ENCODE measurements at places on chromosomes 2 and 18. TPM values are rescaled to one million over a fixed set of nuclear protein-coding genes. Genes with fewer than 3 reads are reported as not detected.

The CFAP65 gene
- total RNA-seq: 2.0 TPM

- DNase-seq: no peak
Observed at GRCh38 chr18:45845410-45845809, 19.9 kb downstream of the SIGLEC15 start.

DNA sequence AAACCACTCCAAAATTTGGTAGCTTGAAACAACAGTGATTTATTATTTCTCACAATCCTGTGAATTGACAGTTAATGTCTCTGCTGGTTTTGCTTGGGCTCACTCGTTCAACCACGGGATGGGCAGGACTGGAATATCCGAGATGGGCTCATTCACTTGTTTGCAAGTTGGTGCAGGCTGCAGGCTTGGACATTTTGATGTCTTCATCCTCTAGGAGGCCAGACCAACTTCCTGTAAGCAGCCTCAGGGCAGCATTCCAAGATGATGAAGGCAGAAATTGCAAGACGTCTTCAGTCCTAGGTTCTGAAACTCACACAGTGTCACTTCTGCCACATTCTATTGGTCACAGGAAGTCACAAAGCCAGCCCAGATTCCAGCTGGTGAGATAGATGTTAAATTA is 47.1 kb downstream of the GPR39 start:
- DNase-seq: no peak

DNA sequence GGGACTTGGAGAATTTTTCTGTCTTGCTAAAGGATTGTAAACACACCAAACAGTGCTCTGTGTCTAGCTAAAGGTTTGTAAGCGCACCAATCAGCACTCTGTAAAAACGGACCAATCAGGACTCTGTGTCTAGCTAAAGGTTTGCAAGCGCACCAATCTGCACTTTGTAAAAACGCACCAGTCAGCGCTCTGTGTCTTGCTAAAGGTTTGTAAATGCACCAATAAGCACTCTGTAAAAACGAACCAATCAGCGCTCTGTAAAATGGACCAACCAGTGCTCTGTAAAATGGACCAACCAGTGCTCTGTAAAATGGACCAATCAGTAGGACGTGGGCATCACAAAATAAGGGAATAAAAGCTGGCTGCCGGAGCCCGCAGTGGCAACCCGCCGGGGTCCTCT is 16.5 kb downstream of the ABI2 start:
- DNase-seq: no peak

The C2orf15 gene
- 0.61 TPM for total RNA-seq

DNA sequence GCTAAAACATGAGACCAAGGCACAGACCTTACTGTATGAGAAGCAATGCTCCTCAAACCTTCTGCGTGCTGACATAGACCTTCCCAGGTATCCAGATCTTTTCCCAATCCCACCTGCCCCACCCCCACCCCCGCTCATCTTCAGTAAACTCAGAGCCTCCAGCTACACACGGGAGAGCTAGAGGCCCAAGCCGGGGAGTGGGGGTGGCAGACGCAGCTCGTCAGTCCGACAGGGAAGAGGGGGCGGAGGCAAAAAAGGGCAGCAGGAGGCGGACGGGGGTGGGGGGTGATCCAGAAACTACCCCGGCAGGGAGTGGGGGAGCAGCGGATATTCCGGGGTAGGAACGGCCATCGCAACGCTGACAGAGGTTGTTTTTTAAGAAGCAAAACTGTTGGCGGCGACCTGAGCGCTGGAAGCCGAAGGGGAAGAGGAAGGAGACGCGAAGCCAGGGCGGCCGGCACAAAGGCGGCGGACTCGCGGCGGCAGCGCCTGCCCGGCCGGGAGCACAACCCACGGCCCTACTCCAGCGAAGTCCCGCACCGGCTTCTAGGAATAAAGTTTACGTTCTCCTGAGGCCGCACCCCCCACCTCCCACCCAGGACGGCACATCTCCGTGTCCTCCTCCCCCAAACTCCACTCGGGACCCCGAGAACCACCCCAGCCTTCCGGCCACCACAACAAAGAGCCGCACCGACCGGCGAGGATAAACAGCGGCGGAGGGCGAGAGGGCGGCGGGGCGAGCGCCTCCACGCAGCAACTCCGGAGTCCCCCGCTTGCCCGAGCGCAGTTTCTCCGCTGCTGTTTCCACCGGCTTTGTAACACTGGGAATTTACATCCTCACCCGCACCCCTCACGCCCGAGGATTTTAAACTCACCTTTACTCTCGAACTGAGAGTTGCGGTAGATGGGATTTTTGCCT is 722 bp downstream of the BAZ2B start:
- DNase-seq: peak; percentile 91

The TRABD2A gene
- total RNA-seq: 51.8 TPM

DNA sequence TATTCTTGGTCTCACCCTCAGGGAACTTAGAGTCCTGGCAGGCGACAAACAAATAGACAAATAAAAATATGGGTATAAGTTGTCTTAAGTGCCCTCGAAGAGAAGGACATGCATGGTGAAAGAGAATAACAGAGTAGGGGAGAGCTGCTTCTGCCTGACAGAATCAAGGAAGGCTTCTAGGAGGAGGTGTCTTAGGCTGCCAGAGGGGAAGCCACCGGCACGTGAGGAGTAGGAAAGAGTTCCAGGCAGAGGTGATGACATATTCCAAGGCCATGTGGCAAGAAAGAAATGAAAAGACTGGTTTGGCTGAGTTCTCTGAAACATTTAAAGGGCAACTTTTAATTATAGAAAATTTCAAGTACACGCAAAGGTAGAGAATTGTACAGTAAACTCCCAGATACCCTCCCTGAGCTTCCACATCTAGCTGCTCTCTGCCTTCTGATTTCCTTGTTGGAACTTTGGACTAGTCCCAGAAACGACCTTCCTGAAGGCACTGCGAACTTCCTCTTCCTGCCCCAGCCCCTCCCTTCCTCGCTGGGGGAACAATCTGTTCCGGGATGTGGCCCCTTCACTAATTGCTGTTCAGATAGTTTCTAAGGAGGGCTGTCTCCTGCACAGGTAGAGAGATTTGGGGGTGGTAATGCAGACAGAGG is 91.7 kb downstream of the DYSF start:
- DNase-seq: no peak

DNA sequence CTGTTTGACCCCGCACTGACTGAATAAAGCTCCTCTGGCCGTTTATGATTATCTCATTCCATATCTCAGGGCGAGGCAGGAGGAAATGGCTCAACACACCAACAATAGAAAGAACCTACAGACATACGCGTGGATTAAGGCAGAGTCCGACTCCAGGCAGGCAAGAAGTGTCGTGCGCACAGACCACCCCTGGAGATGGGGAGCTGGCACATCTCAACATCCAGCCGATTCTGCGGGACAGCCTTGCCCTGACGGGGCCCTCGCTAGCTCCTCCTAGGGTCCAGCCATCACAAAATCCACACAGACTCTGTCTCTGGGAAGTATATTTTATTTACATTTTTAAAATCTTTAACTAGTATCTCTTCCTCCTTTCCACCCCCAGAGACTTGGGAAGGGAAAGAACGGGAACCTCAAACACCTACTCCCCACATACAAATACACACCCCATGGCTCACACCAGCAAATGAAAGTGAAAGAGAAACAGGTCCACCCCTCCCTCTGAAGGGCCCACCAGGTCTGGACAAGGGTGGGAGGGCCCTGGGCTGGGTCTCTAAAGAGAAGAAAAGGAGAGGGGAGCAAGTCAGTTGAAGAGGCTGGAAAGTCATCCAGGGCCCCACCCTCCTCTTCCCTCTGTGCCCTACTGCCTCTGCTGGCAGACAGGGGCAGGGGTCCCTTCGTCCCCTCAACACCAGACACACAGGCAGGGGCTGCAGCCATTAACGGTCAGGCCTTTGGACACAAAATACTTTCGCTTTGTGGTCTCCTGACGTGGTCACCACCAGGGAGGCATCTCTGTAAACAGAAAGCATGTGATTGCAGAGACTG is 3.2 kb downstream of the GPBAR1 start:
- peak; percentile 34 for DNase-seq

DNA sequence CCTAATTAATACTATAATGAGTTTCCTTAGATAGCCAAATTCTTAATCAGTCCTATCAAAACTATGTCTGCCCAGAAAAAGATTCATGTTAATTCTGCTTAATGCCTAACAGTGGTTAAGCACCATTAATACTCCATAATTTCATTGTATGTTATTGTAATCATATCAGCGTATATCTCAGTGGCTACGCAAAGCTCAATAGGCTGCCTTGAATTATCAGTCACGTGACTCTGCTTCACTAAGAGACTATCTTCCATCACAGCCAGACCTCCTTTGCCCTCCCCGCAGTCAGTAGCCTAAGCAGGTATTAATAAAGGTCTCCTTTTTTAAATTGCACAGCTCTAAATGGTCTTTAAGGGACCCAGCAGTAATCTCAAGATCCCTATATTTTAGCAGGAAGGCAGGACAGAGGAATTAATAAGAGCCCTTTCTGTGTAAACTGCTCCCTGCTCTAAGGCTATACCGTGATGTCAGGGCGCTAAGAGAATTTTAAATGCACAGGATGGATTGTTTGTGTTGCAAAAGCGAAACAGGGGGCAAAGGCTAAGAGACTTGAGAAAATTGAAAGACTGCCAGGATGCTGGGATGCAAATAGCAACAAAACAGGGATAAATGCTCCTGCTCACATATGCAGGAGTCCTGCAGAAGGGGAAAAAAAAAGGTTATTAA is 215.6 kb upstream of the POU3F3 start:
- DNase-seq: no peak

The SLC8A1 gene
- 12.8 TPM for total RNA-seq

DNA sequence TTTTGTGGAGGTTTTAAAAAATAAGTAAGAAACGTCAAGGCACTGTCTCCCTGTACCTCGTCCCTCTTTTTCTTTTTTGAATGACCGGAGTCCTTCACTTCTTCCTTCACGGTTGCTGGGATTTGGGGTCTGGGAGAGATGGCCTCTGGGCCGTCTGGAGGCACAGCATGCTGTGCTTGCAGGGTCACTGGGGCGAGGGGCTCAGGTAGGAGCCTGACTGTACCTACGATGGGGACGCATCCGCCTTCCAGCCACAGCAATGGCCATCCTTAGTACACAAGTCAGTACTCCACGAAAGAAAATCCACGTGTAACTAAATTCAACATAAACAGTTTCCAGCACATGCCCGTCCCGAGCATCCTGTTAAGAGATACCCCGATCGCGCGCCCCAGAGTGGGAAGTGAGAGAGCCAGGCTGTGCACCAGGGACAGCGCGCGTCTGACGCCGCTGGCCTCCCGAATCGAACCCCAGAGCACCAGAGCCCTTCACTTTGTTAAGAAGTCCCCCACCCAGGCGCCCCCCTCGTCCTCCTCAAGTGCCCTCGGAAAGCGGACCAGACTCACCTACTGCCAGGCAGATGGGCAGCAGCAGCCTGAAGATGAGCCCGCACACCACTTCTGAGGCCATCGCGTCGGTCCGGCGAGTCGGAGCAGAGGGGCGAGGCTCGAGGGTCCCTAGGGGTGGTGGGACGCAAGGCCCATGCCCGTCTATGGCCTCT is 1.2 kb downstream of the PIEZO2 start:
- no peak for DNase-seq

GRCh38 chr2:107812006-107812405 is 14.7 kb upstream of the RGPD4 start:
- DNase-seq: no peak

DNA sequence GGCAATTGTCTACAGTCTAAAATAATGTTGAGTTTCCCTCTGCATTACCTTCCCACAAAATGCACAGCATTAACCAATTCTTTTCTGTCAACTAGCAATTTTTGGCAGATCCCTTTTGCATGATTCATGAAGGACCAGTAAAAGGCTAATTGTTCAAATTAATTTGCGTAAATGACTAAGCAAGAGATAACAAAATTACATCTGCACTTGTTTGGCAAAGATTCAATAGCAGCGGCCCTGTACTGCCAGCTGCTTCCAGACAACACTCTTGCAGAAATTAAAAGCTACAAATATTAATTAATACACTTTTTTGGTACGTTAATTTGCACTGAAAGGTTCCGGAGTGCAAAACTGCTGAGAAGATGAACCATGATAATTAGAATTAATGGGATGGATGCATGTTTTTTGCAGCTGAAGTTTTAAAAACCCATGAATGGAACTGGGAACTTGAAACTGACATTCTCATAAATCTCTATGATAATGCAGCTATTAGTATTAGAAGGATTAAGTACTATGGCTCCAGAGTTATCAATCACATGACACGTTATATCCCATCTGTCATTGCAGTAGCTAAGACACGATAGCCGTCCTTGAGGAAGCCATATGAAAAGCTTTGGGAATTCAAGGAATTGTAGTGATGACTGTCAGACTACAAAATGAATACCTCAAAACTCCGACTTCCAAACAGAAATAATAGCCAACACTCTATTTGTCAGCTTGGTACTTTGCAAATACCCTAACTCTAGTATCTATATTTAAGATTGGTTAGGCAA is 1268.3 kb upstream of the ACVR2A start:
- no peak for DNase-seq

GRCh38 chr2:13669607-13670006 is 952.9 kb downstream of the TRIB2 start:
- no peak for DNase-seq

- DNase-seq: no peak
Observed at GRCh38 chr2:85803704-85804425, 50.1 kb downstream of the ATOH8 start.

DNA sequence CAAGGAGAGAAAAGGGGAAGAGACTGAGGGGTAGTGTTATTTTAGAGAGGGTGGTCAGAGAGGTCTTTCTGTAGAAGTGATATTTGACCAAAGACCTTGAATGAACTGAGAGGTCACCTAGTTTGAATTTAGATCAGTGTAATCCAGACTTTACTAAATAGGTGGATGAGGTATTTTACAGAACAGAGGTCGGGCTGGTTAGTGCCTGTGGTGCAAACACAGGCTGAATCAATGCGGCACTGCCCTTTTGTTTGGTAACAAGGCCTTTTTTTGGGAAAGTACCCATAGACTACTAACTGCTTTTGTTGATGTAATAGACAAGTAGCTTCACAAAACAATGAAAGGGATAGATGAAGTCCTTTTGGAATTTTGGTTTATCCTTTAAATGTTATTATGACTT is 15.9 kb downstream of the RAPGEF4 start:
- DNase-seq: no peak

DNA sequence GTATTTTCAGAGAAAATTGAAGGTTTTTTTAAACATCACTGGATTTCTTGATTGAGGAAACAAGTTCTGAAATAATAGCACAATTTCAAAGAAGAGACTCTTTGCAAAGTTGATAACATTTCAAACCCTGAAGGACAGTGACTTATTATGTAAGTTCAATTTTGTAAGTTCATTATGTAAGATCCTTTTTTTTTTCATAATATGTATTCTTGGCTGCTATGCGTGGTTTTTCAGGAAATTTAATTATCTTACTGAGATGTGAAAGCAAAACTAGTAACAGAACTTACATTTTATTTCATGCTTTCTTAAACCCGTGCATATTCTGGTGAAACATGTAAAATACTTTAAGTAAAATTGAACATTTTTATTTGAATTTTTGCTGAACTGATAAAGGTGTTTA is 65.4 kb downstream of the RIF1 start:
- DNase-seq: no peak

Data from ovary (tissue), 10 donors.